ENCODE measurements at places on chromosomes 6 and 20. TPM values are rescaled to one million over a fixed set of nuclear protein-coding genes. Genes with fewer than 3 reads are reported as not detected.

- no peak for DNase-seq
Measured at GRCh38 chr6:90066697-90067096, 172.4 kb downstream of the GJA10 start.

DNA sequence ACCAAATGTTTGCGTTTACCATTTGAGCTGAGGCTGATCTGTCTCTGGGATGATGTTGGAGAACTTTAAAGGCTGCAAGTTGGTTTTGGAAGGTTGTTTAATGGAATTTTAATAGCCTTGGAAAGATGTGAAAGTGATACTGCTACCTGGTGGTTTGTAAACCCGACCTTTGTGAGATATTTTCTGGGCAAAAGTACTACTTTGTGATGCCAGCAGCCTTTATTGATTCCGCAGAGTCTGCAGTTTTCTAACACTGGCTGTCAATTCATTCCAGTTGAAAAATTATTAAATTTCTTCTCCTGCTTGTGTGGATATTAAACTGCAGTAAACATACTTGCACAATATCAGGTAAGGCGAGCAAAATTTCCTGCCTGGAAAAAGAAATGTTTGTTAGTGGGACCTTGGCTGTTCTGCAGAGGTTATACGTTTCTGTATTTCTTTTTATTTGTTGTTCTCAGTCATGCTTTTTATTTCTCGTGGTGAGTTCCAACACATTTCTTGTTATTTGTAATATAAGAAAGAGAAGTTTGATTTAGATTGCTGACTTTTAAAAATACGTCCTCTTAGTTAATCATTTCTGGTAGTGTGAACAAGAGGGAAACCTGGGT, 322.5 kb downstream of the CDKAL1 start:
- DNase-seq = no peak

GRCh38 chr6:167836721-167837120, 10.0 kb downstream of the AFDN start:
- no peak for DNase-seq

- DNase-seq = no peak
Measured at GRCh38 chr6:138393871-138394783, 9.9 kb upstream of the HEBP2 start.

- no peak for DNase-seq
Measured at GRCh38 chr6:81304466-81304865, 448.0 kb downstream of the TENT5A start.

DNA sequence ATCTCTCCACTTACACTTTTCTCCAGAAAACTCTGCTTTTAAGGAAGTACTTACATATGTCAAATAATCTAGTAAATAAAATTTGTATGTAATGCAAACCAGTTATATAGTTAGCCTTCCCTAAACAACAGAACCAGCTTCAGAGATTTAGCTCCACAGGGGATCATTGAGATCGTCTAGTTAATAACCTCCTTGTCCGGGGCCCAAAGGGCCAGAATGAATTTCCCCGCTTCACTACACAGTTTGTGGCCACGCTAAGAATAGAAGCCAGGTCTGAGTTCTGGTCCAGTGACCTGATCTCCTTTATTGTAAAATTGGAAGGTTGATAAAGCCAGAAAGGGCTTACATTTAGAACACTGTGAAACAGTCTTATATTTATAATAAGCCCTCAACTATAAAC, 245.2 kb downstream of the TPBG start:
- DNase-seq = no peak

DNA sequence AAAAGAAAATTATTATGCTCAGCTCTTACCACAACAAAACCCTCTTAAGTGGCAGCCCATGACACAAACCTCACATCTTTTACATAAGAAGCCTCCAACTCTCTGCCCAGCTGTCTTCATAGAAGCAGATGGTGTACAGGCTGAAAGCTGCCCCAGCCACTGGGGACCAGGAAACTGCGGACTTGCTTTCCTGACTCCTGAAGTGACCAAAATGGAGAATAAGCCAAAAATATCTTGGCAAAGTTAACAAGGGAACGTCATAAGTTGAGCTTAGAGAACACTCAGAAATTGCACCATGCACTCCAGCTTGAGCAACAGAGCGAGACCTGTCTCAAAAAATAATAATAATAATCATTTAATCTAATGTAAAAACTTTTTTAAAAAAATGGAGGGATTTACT, 160.3 kb upstream of the CDYL start:
- DNase-seq = no peak

DNA sequence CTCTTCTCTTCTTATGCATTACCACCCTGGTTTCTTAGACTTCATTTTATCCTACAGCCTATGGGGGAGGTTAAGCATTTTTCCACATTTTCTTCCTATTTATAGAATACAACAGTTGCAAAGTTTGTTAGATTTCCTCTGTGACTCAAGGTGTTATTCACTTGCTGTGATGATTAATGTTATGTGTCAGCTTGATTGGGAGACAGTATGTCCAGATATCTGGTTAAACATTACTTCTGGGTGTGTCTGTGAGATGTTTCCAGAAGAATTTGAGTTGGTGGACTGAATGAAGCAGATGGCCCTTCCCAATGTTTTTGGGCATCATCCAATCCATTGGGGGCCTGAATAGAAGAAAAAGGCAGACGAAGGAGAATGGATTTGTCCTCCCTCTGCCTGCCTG, 131.3 kb downstream of the C6orf118 start:
- no peak for DNase-seq

DNA sequence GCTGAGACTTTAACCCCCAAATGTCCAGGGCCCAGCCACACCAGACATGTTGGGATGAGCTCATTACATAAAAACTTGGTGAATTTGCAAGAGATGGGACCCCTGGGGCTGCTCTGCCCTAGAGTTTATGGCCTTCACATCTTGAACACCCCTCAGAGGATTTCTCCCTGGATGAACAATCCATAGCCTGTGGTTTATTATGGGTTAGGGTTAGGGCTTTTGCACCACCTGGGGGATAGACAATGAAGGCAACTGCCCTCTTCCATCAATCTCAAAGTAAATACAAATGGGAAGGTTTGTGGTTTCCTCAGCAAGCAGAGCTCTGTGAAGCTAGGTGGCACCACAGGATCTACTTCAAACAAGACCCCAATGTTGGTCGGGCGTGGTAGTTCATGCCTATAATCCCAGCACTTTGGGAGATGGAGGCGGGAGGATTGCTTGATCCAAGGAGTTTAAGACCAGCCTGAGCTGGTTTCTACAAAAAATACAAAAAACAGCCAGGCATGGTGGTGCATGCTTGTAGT, 17.4 kb downstream of the SPINT3 start:
- DNase-seq = no peak

DNA sequence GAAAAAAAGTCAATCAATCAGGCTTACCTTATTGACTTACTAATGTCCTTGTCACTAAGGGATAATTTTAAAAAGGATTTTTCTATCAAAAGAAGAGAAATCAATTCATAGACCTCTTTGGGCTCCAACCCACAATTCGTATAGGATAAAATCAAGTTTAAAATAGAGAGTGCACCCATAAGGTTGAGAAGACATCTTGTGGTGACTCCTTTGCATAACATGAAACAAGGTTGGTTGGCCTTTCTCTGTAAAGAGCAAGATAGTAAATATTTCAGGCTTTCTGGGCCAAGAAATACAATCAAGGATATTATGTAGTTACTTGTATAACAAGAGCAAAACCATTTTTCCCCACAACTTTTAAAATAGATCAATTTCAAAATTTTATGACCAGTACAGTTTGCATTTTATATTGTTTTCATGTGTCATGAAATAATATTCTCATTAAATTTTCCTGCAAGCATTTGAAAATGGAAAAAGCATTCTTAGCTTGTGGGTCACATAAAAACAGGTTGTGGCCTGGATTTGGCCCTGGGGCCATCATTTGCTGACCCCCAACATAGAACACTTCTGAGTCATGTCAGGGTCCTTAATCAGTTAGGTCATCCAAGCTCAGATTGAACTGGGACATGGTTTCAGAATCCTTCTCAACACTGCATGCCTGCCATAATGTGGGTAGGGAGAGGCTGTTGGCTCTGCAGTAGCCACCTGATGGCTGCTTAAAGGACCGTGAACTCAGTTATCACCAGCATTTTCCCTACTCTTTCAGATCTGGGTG, 76.7 kb downstream of the MYB start:
- DNase-seq = no peak

DNA sequence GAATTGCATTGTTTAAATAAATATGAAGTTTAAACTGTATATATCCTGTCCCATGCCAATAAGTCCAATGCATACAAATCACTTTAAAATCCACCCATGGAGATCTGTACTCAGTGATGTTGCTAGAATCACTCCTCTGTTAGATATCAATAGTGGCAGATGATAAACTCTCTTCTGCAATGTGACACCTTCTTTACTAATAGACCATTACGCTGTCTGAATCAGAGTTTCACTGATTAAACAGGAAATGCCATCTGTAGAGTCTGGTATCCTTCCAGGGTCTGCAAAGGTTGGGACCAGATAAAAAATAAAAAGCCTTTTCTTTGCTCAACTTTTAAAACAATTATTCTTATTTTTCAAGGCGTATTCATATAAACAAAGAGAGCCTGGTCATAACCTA, 134.5 kb downstream of the EDN3 start:
- no peak for DNase-seq

- DNase-seq = no peak
Measured at GRCh38 chr20:11755071-11755841, 162.4 kb upstream of the BTBD3 start.

GRCh38 chr6:79668381-79668780, 37.3 kb downstream of the SH3BGRL2 start:
- DNase-seq = no peak

- peak; percentile 7 for DNase-seq
Measured at GRCh38 chr20:58710481-58711265, 18.1 kb downstream of the NPEPL1 start.

DNA sequence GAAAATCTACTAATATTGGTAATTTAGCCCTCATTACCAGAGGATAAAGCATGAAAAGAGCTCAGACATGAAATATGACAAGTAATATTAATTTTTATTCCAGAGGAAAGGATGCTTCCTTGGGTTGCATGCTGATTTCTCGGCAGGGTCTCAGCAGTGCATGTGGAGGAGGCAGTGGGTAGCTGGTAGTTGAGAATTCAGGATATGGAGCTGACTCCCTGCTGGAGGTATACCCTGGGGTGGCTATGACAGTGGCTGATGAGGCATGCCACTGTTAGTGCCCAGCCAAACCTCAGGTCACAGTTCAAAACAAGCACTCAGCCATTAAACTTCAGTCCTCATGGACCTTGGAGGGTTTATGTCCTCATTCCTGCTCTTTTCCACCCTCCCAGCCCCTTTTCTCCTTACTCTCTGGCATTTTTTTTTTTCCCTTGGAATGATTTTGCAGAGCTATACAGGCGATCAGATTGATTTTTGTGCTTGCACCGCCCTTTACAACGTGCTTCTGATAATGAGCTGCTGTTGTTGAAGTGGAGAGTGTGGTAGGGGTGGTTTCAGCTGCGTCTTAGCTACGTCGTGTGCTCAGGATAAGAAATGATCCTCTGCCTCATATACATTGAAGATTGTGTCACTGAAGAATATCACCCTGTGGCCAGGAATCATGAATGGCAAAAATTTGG, 761.9 kb upstream of the MMS22L start:
- DNase-seq = no peak

DNA sequence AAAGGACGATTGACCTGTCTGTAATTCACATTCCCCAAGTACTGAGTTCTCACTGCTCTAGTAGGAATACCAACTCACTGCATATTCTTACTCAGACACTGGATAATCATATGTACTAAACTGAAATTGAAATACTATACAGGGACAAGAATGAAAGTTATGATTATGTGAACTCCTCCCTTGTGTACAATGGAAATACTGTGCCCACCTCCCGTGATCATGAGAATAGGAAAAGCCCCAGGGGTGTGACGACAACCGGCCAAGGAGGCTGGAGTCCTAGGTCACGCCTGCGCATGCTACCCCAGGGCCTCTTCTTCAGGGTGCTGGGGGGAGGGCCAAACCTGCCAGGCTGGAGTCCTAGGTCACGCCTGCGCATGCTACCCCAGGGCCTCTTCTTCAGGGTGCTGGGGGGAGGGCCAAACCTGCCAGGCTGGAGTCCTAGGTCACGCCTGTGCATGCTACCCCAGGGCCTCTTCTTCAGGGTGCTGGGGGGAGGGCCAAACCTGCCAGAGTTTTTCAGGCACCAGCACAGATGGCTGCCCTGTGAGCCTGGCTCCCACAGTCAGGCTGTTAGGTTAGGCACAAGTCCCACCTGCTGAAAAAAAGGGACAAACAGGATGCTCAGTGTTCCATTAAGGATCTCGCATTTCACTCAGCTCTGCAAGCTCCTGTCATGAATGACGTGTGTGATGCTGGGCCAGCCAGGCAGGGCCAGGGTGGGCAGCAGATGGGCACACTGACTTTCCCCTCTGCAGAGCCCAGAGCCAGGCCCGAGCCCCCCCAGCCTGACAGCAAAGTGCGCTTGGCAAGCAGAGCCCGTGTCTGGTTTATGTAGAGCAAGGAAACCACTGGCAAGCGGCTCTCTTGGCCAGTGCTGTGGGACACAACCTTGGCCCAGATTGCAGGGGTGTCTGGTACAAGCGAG, 107.7 kb downstream of the FOXF2 start:
- no peak for DNase-seq

DNA sequence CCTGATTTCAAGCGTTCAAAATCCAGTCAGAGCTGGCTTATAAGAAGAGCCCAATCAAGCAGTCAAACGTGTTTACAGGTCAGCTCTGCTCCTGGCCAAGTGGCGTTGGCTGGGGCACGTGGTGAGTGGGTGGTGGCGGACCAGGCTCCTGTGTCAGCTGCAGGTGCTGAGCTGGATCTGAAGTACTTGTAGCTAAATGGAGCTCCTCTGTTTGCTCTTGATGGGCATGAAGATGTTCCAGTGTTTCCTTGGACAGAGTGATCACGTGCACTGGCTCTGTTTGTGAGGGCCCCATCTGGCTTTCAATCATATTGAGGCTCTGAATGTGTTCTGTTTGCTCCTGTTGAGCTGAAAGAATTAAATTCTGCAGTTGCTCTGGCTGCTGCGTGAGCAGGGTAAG, 10.2 kb upstream of the MICAL1 start:
- DNase-seq = no peak

GRCh38 chr6:38943964-38944363, 104.6 kb upstream of the GLP1R start:
- DNase-seq = no peak

- no peak for DNase-seq
Measured at GRCh38 chr20:4008877-4009276, 6.5 kb downstream of the RNF24 start.

The SLC35D3 gene
- not detected for total RNA-seq

The COL9A3 gene
- 0.32 TPM for total RNA-seq

The MATN4 gene
- 0.64 TPM for total RNA-seq

The SLC44A4 gene
- 0.18 TPM for total RNA-seq

The TFAP2D gene
- not detected for total RNA-seq

Data from activated T-helper 2 cell treated with anti-CD3 and anti-CD28 coated beads, Interferon-gamma antibody, Interleukin-2, Interleukin-4, amounts not matched to agents 10 μg/mL and 5 μg/mL and 100 μg/mL, durations not matched to agents 14 hours and 24 hours and 36 hours (primary cell).